Caco-2 (cell line): ENCODE measurements at places on chromosomes 6 and 20.

- DNase-seq, result no peak
These were observed 531.3 kb upstream of the MAN1A1 start for GRCh38 chr6:119880840-119881239.

- no peak for DNase-seq
These were observed 213.8 kb upstream of the ZFP64 start for GRCh38 chr20:52405417-52405816.

DNA sequence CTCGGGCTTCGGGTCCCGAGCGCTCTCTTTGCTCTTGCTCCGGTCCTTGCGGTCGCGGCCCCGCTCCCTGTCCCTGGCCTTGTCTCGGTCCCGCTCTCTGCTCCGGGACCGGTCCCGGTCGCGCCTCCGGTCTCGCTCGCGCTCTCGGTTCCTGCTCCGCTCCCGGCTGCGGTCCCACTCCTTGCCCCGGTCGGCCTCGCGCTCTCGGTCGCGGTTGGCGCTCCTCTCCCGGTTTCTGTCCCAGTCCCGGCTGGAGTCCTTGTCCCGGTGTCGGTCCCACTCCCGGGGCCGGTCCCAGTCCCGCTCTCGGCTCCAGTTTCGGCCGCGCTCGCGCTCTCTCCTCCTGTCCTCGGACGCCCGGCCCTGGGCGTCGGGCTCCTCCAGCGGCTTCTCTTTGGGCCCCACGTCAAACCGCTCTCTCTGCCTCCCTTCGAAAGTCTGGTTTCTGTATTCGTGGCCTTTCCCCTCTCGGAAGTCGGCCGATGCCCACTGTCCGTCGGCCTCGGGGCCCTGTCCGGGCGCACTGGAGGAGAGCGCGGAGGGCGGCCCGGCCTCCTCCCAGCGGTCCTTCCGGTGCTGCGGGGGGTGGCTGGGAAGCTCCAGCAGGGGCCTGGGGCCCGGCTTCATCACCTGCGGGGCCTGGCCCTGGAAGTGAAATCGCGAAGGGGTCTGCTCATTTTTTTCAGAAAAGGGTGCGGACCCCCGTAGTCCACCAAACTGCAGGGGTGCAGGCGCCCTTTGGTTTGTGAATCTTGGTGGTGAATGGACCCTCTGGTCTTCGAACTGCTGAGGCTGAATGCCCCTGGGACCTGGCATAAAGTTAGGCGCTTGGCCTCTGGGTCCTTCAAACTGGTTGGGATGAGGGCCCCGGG, 17.9 kb upstream of the TCFL5 start:
- no peak for DNase-seq

GRCh38 chr6:2658788-2659187, 91.9 kb downstream of the MYLK4 start:
- DNase-seq, result no peak

DNA sequence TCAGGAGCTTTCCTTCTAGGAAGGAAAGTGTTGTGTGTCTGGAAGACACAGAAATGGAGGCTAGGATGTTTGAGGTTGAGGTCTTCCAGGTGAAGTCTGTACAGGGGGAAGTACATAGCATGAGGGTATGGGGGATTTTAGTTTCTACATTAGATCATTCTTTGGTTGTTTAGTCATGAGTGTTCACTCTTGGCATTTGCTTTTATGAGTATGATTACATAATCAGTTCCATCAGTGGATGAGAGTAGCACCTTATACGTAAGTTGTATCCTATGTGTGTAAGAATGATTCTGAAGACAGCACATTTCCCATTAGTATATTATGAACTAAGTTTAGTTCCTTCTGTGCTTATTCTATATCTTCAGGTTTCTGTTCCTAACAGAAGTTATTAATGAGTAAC, 1.9 kb downstream of the CDYL start:
- DNase-seq, result no peak

DNA sequence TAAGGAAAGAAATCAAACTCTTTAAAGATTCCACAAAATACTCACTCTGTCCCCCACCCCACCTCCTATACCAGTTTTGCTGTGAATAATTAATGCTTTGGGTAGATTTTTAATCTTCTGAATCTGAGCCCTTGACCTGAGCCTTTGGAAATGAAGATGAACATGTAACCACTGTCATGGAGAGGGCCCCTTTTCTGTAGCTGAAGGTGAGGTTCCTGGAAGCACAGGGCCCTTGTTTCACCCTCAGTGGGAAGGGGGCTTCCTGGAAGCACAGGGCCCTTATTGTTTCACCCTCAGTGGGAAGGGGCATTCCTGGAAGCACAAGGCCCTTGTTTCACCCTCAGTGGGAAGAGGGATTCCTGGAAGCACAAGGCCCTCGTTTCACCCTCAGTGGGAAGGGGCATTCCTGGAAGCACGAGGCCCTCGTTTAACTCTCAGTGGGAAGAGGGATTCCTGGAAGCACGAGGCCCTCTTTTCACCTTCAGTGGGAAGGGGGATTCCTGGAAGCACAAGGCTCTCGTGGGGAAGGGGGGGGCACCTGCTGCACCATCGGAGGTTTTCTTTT, 75.7 kb downstream of the DACT2 start:
- DNase-seq, result no peak
